ENCODE measurements at places on chromosomes 16 and 17.
A peak's percentile ranks its signal among the peaks of the same experiment; 100 is the strongest.

GRCh38 chr17:34219405-34219804, 35.7 kb upstream of the CCL2 start:
- no peak for DNase-seq

- no peak for DNase-seq
These were observed 10.5 kb downstream of the ST3GAL2 start for GRCh38 chr16:70428178-70428998.

DNA sequence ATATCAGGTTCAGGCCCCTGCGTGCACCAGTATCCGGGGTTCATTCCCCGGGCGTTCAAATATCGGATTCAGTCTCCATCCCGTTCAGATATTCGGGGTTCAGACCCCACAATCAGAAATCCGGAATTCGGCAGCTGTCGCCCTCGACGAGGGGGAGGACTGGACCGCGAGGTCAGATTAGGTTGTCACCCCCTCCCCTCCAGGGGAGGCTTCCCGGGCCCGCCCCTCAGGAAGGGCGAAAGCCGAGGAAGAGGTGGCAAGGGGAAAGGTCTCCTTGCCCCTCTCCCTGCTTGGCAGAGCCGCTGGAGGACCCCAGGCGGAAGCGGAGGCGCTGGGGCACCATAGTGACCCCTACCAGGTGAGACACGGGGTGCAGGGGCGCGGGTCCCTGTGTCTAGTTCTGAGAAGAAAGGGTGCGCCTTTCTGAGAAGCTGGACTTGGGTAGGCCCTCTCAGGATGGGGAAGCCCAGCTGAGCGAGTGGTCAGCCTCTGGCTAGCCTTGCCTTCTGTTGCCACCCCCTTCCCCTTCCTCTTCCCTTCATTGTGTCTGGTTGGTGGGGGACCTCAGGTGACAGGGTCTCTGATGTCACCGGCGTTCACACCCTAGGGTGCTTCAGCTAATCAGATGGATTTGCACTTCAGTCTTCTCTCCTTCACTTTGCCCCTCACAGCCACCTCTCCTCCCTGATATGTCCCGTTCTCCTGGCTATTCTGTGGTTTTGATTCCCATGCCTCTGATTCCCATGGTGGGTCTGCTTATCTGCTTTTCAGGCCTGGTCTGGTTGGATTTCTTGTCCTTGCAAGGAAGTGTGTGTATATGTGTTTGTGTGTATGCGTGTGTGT, 844 bp downstream of the TAOK2 start:
- DNase-seq: peak; percentile 39

- peak; percentile 14 for DNase-seq
These were observed 156.4 kb downstream of the CMIP start for GRCh38 chr16:81601008-81601428.

GRCh38 chr17:40192961-40193360, 15.7 kb downstream of the RAPGEFL1 start:
- DNase-seq: no peak

DNA sequence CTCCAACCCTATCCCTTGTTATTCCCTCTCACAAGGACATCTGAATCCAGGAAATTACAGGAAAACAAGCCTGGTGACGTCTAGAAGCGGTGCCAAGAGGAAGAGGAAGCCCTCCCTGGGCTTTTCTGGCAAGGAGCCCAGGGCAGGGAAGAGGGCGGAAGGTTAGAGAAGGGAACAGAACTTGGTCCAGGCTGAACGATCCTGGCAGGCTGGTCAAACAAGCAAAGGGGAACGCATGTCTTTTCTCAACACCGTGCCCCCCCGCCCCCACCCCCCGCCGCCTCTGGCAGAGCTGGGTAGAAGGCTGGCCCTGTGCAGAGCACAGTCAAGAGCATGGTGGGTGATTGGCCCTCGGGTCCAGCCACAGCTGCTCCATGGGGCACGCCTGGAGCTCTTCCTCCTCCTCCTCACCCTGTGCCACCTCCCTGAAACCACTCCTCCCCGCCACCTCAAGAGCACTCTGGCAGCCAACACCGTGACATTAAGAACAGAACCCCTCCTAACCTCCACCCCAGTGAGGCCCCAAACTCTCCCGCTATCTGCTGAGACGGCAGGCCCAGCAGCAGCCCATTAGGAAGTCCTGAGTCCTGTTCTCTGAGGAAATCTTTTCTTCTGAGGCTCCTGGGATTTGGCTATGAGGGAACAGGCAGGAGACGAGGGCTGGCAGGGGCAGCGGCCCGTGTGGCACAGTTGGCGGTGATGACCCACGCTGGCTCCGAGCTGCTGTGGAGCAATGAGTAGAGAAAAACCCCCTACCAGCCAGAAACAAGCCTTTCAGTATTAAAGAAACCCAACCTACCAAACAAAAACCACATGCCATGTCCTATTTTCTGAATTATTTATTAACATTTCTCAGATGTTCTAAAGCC, 7.3 kb downstream of the C16orf86 start:
- no peak for DNase-seq

- no peak for DNase-seq
These were observed 44.4 kb downstream of the HAPSTR1 start for GRCh38 chr16:9135797-9136196.

GRCh38 chr17:16924696-16925440, 47.0 kb downstream of the TNFRSF13B start:
- no peak for DNase-seq

DNA sequence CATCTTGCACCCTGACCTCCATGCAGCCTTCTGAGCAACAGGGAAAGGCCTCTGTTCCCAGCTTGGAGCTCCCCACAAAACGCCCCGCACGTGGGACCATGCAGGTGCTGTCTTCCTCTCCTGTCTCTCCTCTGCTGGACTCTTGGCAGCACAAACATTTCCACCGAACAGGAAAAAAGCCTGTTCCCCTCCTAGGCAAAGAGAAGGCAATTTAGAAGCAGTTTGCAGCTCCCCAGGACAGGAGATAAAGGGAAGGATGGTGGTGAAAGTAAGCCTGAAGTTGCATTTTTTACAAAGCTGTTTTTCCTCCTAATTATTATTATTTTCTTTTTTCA, 7.7 kb upstream of the CIBAR2 start:
- DNase-seq: no peak
